Mucosa of gallbladder (tissue), 1 donor: ENCODE measurements at places on chromosomes 7 and 10. TPM values are rescaled to one million over a fixed set of nuclear protein-coding genes. Genes with fewer than 3 reads are reported as not detected.

PNLIP gene
- 5.4 TPM for total RNA-seq

CADPS2 gene
- total RNA-seq: 38.4 TPM

OLAH gene
- not detected for total RNA-seq

SEMA3D gene
- total RNA-seq: 1.4 TPM

CCDC146 gene
- total RNA-seq: 29.7 TPM

ARHGAP21 gene
- 94.3 TPM for total RNA-seq

TCERG1L gene
- not detected for total RNA-seq

- peak; percentile 79 for DNase-seq
Measured at GRCh38 chr10:110818311-110819256, 53.1 kb upstream of the PDCD4 start.

GRCh38 chr7:130897515-130898419, 163.8 kb upstream of the KLF14 start:
- DNase-seq: no peak

DNA sequence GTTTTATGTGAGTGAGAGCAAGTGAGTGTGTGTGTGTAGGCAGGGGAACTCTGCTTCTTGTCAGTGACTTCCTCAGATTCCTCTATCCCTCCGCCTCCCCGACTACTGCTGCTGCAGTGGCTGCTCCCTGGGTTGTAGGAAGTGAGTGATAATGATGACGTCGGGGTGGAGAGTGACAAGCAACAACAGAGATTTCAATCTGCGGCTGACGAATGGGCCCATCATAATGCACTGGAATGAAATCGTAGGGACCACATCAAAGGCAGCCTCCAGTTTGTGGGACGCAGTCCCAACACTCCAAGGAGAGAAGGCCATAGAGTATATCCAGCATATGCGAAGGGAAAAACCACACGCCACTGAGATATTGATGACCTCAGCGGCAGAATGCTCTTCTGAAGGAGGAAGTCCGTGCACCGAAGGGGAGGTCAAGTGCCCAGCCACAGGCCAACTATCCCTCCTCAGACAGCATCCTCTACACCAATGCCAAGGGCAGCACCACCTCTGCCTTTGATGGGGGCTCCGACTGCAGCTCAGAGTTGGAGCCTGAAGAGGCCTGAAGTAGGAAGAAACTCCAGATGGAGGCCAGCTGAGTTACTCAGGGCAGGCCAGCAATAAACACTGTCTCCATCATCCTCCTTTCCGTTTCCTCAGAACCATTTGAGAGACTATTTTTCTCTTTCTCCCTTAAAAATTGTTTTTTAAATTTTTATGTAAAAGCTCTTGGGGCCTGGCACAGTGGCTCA, 11.3 kb upstream of the STMP1 start:
- DNase-seq: peak; percentile 24

DNA sequence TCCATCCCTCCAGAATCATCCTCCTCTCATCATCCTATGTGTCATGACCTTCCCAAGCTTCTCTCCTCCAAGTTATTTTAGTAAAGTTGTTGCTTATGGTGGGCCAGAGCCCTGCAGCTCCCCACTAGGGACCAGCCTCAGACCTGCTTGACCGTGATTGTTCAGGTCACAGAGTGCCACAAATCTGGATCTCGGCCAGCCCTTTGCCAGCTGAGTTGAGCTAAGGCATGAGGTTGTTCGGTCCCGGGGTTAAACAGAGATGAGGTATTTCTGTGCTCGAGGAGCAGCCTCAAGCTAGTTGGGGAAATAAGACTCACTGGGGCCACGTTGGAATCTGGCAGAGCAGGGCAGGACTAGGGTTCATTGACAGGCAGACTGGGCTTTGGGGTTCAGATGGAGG, 66.3 kb upstream of the PPIF start:
- no peak for DNase-seq

GRCh38 chr7:101422356-101423195, 59.9 kb downstream of the COL26A1 start:
- no peak for DNase-seq

DNA sequence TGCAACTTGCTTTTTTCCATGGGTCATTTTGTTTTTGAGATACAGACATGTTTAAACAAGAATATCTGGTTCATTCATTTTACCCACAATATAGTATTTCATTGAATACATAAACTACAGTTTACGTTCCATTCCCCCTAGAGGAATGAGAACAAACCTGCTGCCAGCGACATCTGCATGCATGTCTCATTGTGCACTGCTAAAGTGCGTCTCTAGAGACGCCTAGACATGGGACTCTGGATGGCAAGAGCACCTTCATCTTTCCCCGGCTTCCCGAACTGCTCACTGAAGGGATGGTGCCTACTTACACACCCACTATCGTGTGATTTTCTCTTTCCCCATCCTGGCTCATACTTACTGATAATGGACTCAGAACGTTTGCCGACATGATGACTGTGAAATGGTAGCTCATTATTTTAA, 1.2 kb upstream of the ZNF777 start:
- peak; percentile 1 for DNase-seq

GRCh38 chr7:49703337-49703736, 70.1 kb upstream of the VWC2 start:
- DNase-seq: no peak

DNA sequence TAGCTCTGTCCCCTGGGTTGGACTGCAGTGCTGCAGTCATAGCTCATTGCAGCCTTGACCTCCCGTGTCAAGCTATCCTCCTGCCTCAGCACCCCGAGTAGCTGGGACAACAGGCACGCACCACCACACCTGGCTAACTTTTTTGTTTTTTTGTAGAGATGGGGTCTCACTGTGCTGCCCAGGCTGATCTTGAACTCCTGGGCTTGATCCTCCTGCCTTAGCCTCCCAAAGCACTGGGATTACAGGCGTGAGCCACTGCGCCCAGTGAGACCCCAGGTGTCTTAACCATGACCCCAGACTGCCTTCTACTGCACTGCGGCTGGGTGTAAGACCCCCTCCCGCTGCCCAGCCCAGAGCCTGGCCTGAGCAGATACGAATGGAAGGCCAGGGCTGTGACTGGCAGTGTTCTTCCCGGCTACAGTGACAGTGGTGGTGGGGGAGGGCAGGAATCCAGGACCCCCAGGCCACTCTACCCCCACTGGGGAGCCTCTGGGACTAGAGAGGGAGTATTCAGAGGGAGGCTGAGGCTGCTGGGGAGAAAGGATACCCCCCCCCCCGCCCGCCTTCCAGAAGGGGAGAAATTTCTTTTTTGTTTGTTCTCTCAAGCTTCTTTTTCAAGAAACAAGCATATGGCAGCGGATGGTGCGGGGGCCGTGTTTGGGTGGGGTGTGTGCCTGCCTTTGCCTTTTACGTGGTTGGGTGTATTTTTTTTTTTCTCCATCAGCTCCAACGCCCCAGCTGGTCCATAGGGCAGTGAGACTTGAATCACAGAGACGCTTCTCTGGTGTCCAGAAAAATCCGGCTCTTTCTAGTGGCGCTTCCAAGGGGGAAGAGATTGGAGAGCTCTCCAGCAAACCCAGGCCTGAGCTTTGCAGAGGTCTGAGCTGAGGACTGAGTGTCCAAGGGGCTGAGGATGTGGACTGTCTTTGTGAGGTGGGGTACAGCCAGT, 36.6 kb downstream of the GTF2IRD1 start:
- no peak for DNase-seq
